Effector CD4-positive, alpha-beta T cell (primary cell): ENCODE measurements at places on chromosomes 6 and 20.

DNA sequence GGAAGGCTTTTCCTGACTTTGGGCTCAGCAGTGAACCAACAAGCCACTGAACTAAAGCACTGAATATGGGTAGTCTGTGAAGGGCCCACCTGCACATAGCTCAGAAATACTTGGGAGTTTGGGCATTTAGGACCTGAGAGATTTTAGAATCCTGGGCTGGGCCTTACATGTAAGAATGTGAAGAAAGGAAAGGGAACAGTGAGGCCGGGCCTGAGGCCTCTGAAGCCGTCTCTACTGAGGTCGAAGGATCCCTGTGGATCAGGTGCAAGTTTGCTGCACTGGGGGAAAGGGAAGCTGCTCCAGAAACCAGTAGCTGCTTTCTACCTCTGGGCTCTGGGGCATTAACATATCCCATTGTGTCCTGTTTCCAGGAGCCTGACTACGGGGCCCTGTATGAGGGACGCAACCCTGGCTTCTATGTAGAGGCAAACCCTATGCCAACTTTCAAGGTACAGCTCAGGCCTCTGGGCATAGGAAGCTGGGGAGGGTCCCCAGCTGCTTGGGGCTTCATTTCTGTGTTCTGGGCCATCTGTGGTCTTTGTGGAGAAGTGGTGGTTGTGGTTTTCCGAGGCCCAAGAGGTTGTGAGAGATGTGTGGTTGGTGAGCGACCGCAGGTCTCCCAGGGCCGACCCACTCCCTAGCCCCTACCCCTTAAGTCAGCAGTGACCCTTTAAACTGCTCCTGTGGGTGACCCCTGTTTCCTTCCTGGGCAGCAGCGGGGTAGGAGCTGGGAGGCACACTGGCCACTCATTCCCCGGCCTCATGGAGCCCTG is 30.3 kb downstream of the PLCG1 start:
- no peak for DNase-seq

DNA sequence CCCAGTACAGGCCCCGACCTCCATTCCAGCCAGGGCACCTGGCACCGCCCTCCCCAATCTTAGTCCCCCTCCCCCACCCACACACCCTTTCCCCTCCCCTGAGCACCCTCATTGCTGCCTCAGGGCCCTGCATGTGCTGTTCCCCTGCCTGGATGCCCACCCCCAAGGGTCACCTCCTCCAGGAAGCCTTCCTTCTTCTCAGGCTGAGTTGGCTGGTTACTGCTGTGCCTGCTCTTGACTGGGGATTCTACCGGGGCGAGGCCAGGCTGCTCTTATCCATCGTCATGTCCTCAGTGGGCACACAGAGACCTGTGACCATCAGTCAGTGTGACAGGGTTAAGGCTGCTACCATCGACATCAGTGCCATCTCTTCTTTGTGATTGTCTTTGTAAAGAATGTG is 23.6 kb downstream of the BHLHE23 start:
- no peak for DNase-seq

DNA sequence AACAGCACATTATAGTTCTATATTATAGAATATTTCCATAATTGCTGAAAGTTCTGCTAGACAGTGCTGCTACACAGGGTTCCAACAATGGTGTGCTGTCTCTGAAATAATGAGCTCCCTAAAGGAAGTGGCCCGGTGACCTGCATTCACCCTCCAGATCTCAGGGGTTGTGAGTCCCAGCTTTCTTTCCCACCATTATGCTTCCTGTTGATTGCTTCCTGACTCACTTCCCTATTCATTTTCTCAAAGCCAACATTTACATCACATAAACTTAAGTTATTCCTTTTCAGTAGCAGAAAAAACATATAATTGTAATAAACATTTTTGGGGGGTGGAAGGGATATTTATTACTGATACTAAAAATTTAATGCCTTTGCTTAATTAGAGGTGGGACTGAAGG is 12.9 kb upstream of the CCN6 start:
- DNase-seq: no peak

DNA sequence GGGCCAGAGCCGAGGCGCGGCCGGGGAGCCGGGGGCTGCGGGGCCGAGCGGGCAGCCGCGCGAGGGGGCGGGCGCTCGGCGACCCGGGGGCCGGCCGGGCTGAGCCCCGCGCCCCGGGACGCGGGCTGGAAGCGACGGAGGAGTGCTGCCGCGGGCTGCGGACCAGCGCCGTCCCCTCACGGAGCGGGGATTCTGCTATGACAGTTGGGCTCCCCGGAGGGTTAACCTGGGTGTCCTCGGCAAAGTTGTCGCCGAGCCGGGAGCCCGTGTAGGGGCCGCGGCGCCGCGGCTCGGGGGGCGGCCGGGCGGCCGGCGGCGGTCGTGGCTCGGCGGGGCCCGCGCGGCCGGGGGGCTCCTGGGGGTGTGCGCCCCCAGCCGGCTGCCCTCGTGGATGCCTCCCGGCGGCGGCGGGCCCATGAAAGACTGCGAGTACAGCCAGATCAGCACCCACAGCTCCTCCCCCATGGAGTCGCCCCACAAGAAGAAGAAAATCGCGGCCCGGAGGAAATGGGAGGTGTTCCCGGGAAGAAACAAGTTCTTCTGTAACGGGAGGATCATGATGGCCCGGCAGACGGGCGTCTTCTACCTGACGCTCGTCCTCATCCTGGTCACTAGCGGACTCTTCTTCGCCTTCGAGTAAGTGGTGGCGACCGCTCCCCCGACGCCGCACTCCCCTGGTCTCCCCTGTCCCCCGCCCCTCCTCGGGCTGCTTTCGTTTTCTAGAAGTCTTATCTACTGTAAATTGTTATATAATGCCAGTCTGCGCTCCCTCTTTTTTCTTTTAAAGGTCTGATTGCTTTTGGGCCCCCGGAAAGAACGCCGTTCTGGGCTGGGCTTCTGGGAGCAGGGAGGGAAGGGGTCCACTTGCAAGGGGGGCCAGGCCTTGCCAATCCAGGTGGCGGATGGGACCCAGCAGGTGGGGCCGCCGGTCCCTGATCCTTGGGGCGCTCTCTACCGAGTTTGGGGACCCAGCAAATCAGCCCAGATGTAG is 936 bp downstream of the ZDHHC14 start:
- peak; percentile 46 for DNase-seq

DNA sequence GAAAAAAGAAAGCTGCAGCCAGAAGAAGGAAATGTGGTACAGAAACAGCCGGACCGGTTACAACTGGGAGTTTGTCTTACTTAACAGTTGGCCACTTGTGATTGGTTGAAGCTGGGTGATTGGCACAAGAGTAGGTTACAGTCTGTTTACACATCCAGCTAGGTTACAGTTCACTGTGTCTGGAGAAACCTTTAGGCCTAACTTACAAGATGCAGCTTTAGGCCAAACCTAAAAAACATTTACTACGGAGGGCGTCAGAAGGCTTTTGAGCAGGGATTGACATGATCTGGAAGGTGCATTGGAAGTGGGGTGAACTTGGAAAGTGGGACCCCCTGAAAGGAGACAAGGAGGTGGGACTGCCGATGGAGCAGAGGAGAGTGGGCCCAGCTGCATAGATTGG is 122.3 kb downstream of the BANF2 start:
- DNase-seq: no peak

DNA sequence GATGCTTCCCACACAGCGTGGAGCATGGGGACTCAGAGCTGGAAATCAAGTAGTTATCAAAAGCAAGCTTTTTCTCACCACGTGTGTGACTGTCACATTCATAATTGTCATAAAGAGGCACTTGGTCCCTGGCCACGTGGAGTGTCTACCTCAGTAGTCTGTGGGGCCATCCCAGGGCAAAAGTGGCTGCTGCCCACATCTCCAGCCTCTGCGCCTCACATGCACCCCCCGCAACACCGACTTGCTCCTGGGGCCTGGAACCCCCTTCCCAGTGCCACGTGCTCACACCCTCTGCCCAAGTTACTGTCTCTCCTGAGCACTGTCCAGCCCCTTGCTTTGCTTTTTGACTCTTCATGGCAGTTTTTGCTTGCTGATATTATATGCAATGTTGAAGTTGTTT is 133.2 kb upstream of the SNX9 start:
- DNase-seq: no peak

- no peak for DNase-seq
Observed at GRCh38 chr6:4778086-4778485, 1.9 kb downstream of the CDYL start.

- no peak for DNase-seq
Observed at GRCh38 chr20:440636-441035, 21.7 kb downstream of the TBC1D20 start.

DNA sequence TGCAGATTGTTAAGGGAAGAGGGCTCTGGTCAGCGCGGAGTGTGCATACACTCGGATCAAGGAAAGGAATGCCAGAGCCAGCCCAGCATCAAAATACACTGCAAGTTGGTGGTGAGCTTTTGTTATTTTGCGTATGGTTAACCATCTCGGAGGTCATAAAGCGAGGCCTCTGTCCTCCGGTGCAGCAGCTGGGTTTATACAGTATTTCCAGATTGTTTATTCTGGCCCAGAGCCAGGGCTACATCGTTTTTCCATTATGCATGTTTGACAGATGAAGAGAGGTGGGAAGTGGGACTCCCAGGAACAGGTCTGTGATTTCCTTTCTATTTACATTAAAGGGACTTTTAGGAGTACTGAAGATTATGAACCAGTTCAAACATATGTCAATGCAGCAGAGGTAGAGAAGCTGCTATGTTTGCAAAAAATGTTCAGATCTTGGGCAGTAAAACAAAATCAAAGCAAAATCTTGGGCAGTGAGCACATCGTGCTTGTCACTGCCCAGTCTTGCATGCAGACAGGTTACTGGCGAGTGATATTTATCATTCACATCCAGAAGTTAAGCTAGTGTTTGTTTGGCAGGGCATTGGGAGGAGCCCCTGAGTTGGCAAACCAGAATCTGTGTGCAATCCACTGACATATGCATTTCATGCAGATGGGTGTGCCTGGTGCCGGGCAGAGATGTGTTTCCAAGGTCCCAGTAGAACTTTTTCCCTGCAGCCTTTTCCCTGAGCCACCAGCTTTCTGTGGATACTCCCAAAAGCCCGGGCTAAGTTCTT is 256.3 kb upstream of the TAB2 start:
- no peak for DNase-seq

- no peak for DNase-seq
Observed at GRCh38 chr20:61092251-61092650, 159.8 kb upstream of the CDH4 start.

GRCh38 chr6:135072753-135073152 is 18.1 kb upstream of the HBS1L start:
- DNase-seq: no peak

DNA sequence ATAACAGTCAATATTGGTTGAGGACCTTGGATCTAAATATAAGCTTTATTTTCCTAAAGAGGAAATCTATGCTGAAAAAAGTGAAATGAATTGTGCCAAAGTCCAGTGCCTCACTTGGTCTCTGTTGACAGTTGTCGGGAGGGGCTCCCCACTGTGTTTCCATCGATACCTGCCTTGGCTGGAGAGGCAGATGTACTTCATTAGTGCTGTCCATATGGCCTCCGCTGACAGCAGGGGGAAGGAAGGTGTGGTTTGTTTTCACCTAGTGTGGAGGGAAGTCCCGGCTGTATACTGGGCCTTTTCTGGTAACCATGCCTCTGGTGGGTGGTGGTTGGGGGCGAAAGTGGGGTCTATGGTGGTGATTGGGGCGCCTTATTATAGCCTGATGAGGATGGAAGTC is 42.7 kb downstream of the CD2AP start:
- no peak for DNase-seq

GRCh38 chr6:36559011-36559793 is 11.9 kb upstream of the STK38 start:
- no peak for DNase-seq

GRCh38 chr6:37761554-37762271 is 57.8 kb upstream of the ZFAND3 start:
- no peak for DNase-seq

GRCh38 chr20:62359491-62360121 is 7.5 kb downstream of the LAMA5 start:
- no peak for DNase-seq

DNA sequence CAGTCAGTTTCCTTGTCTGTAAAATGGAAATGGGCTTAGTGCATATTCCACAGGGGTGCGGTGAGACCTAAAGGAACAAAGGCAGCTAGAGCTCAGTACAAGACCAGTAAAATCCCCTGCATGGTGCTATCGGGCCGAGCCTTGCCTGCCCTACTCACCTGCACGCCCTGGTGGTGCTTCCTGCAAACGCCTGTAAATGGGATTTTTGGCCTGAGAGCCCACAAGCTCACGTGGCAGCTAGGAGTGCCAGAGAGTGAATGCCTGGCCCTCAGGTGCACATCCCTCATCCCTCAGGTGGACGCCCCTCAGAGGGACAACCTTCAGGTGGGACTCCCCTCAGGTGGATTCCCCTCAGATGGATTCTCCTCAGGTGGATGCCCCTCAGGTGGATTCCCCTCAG is 48.0 kb upstream of the VSX1 start:
- DNase-seq: no peak
